ENCODE measurements at places on chromosomes 13 and 19.

DNA sequence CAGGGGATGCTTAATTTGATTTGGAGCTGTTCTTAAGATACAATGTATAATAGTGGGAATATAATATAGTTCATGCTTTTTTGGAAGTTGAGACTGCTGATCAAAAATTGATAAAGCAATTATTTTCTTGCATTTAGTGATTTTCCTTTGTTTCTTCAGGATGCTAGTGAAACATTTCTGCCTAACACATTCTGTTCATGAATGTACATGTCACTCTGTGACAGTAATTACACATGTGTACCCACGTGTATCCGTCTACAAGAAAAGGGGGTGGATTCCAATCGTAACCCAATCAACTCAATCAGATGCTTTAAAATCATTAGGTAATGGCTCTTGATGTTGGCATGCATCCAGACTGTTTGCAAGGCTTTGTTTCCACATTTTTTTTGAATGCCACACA, 5.0 kb upstream of the FRY start:
- DNase-seq = no peak

DNA sequence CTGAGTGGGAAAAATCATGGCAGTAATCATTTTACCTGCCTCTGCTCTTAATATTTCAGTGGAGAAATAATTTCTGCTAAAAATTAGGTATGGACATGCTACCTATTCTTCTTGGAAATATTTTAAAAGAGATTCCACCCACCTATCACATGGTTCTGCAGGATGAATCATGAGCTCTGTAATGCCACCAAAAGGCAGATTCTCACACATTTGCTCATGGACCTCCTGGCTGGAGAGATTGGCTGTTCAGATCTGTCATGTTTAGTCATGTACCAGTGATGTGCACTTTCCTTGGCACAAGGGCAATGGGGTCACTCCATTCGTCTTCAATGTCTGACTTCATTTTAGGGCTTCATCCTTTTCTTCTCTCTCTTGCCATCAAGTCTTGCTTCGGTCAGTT, 101.8 kb upstream of the MBNL2 start:
- no peak for DNase-seq

- no peak for DNase-seq
Observed at GRCh38 chr13:86870444-86870843, 800.7 kb upstream of the SLITRK5 start.

DNA sequence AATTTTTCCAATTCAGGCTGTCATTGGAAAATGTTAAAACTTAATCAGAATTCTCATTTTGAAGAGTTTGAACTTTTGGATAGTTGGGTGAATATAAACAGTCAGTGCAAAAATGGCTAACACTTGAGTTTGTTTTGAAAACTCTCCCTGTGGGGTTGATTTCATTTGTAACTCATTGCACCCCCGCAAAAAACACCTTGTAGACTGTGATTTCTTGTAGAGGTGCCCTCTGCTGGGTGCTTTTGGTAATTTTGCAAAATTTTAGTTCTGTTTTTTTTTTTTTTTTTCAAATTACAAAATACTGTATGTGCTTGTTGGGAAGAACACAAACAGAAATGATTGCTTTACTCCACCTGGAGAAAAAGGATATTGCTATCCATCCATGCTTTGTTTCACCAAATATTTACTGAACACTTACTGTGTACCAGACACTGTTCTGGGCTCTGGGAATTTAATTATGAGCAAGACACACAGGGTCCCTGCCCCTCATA, 28.2 kb upstream of the GPI start:
- no peak for DNase-seq

DNA sequence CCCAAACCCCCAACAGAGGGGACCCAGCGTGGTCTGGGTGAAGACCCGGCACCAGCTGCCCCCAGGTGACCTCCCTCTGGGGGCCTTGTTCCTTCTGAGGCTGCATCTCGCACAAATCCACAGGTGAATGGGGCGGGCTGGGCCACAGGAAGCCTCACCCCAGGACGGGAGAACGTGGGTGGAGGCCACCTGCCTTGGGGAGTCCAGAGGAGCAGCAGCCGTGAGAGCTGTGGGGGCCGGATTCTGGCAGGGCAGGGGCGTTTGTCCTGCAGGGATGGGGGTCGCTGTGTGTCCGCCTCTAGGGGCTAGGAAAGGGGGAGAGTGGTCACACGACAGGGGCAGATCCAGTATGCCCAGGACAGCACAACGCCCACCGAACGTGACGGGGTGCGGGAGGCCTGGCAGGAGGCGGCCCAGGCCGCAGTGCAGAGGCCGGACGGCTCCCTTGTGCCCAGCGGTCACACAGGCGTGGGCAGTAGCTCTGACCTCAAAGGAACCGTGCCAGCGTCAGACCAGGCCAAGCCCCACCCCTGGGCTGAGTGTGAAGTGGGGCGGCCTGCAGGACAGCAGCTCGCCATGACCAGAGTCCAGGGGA, 6.7 kb downstream of the POLR2E start:
- no peak for DNase-seq

GRCh38 chr19:2455851-2456570, 748 bp downstream of the LMNB2 start:
- no peak for DNase-seq

- DNase-seq = no peak
Observed at GRCh38 chr13:47955836-47956235, 45.2 kb downstream of the SUCLA2 start.

DNA sequence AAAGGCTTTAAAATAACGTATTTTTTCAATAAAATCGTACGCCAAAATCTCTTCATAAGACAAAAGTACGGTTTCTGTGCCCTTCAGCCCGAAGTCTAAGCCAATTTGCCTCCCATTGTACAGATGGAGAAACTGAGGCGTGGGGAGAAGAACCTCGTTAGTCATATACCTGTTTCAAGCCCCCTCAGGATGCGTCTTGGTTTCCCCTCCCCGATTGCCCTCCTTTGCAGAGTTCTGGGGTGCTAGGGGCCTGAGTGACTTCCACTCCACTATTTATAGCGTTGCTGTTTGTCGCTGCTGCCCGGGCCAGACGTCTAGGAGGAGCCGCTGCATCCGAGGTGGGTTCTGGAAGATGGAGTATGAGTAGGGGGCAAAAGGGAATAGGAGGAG, 2.3 kb upstream of the LTBP4 start:
- no peak for DNase-seq

- peak; percentile 16 for DNase-seq
Observed at GRCh38 chr13:60448907-60449510, 52.0 kb downstream of the TDRD3 start.

DNA sequence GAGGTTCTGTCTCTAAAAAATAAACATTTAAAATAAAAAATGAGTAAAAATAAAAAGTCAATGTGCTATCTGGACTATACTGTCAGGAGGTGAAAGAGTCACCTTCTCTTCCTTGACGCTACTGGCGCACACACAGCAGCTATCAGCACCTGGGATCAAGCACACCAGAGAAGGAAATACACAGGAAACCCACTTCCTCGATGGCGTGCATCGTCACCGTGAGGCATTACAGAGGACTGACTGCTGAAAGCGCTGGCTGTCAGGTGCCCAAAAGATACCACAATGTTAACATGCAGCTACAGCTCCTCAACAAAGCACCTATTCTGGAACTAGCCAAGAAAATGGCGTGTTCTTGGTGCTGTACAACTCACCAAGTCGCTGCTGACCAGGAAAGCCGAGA, 6.1 kb downstream of the SLC35E1 start:
- DNase-seq = peak; percentile 56

- no peak for DNase-seq
Observed at GRCh38 chr13:100594255-100594654, 5.7 kb upstream of the GGACT start.

GRCh38 chr13:21039097-21039800, 22.1 kb downstream of the LATS2 start:
- DNase-seq = no peak

GRCh38 chr19:35533201-35533821, at the start of gene GAPDHS:
GAPDHS (plus strand) TSS chr19:35533456; CDS start chr19:35533528, 72 bp downstream.
- DNase-seq = no peak

GRCh38 chr13:95677564-95678266, 776 bp downstream of the DNAJC3 start:
- no peak for DNase-seq

DNA sequence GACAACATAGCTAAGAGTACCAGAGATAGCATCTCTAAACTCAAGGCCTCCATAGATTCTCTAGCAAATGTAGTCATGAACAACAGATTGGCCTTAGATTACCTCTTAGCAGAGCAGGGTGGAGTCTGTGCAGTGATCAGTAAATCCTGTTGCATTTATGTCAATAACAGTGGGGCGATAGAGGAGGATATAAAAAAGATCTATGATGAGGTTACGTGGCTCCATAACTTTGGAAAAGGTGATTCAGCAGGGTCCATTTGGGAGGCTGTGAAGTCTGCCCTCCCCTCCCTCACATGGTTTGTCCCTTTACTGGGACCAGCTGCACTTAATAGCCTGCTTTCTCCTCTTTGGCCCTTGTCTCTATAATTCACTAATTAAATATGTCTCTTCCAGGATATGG, 1.4 kb downstream of the ERVV-1 start:
- no peak for DNase-seq

- no peak for DNase-seq
Observed at GRCh38 chr13:109707742-109708617, 78.4 kb downstream of the IRS2 start.

DNA sequence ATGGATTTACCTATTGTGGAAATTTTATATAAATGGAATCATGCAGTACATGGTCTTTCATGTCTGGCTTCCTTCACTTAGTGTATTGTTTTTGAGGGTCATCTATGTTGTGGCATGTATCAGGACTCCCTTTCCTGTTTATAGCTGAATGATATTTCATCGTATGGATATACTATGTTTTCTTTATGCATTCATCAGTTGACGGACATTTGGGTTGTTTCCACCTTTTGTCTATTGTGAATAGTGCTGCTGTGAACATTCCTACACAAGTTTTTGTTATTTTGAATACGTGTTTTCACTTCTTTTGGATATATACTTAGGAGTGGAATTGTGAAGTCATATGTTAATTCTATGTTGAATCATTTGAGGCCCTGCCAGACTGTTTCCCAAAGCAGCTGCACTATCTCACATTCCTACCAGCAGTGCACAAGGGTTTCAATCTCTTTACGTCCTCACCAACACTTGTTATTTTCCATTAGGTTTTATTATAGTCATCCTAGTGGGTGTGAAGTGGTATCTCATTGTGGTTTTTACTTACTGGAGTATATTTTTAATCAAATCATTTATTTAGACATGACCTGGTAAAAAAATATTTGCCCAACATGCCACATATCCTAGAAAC, 262.7 kb downstream of the DLEU7 start:
- no peak for DNase-seq

GRCh38 chr13:102914339-102914930, 68.6 kb downstream of the ERCC5 start:
- DNase-seq = no peak

DNA sequence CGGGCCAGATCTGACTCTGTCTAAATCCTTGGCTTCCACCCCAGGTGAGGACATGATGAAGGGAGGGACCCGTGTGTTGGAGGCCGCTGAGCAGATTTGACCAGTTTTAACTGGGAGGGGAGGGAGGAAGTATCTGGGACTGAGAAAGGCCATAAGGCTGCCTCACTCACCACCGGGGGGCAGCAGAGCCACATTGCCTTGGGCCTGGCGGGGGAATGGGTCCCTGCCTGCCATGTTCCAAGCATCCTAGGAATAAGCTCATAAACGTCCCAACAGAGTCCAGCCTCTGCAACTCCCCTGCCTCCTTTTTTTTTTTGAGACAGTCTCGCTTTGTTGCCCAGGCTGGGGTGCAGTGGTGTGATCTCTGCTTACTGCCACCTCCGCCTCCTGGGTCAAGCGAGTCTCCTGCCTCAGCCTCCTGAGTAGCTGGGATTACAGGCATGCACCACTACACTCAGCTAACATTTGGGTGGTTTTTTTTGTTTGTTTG, 15.5 kb downstream of the MAST3 start:
- DNase-seq = peak; percentile 83

- DNase-seq = no peak
Observed at GRCh38 chr13:87887459-87888123, 216.4 kb downstream of the SLITRK5 start.

GRCh38 chr13:75307370-75307949, 174.5 kb downstream of the TBC1D4 start:
- no peak for DNase-seq

DNA sequence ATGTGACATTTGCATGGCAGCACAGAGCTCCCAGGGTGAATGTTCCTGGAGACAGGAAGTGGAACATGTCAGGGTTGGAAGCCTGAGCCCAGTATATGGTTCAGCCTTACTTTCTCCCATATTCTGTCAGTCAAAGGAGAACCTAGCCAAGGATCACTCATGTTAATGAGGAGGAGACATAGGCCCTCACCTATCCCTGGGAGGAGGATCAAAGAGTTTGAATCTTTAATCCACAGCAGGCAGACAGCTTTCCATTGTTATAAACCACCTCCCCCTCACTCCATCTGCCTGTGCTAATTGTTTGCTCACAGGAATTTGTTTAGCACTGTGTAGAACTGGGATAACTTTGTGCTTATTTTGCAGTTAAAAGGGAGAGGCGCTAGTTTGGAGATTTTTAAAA, 1069.1 kb downstream of the EFNB2 start:
- no peak for DNase-seq

- DNase-seq = peak; percentile 58
Observed at GRCh38 chr13:27374126-27374613, 50.2 kb upstream of the GTF3A start.

- DNase-seq = no peak
Observed at GRCh38 chr13:80605011-80605410, 264.1 kb upstream of the SPRY2 start.

DNA sequence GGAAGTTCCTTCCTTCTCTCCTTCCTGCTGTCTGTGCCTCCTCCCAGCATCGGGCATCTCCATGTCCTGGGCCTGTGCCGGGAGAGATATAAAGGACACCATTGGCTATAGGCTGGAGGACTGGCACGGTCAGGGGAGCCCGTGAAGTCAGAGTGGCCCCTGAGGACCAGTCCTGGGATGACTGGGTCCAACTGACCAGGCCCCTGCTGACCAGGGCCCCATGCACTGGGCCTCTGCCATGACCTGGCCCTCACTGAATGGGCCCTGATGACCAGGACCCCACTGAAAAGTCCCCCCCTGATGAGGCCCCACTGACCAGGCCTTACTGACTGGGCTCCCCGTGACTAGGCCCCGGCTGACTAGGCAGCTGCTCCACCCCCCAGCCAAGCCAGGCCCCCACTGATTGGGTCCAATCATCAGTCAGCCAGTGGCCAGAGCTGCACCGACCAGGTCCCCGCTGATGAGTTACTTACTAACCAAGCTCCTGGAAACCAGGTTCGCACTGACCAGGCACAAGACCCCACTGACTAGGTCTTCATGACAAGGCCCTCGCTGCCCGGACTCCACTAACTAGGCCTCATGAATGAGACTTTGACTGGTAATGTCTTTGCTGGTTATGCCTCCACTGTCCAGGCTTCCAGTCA, 20.0 kb upstream of the ZNF14 start:
- no peak for DNase-seq

Data from mucosa of gallbladder (tissue), 1 donor.